ENCODE measurements at places on chromosomes 7 and 10. TPM values are rescaled to one million over a fixed set of nuclear protein-coding genes. Genes with fewer than 3 reads are reported as not detected.

GRCh38 chr7:30761214-30762156, 9.6 kb downstream of the INMT start:
- DNase-seq: no peak

DNA sequence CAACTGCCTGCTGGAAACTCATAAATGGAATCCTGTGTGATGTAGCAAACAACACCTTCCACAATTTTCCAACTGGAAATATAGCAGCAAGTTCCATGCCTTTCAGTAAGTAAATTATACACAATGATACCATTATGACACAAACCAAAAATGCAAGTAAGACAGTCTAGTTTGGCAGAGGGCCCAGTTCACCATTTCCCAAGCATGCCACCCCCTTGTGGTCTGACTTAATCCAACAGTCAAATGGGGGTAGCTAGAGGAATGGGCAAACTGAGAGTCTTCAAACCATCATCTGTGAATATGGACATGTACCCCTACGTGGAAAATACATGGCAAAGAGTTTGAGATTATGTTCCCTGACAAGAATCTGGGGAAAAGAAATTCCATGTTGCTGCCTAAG, 137.6 kb upstream of the VWC2 start:
- DNase-seq: no peak

GRCh38 chr10:109957092-109957797, 33.9 kb upstream of the XPNPEP1 start:
- DNase-seq: no peak

DNA sequence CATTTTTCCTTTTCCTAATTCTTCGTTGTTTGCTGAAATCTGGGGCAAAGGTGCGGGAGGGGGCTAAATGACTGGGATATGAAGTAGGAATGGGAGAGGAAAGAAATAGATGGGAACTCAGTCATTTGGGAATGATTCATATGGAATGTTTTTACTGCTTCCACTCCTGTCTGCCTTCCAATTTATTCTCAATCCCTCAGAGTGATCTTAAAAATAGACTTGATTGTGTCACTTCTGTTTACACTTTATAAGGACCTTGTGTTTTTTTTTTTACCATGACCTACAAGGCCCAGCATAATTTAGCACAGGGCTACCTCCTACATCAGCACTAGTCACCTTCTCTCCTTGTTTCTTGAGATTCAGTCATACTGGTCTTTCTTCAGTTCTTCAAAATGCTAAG, 97.9 kb downstream of the PTEN start:
- no peak for DNase-seq

- DNase-seq: no peak
Measured at GRCh38 chr10:119283818-119284217, 76.4 kb downstream of the GRK5 start.

DNA sequence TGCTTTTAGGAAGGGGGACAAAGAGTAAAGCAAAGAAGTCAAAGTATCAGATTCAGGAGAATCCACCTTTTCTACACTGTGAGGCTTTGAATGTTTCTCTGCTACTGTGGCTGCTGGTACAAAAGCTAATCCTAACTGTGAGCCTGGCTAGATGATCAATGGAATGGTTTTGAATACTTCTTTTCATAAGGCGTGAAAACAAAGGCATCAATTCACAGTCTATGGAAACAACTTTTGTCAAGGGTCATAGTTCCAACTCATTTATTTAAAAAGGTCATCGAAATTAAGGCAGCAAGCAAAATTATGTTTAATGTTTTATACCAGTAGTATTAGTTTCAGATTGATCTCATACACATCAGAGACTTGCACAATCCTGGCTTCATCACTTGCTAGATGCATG, 118.1 kb downstream of the CTTNBP2 start:
- no peak for DNase-seq

DNA sequence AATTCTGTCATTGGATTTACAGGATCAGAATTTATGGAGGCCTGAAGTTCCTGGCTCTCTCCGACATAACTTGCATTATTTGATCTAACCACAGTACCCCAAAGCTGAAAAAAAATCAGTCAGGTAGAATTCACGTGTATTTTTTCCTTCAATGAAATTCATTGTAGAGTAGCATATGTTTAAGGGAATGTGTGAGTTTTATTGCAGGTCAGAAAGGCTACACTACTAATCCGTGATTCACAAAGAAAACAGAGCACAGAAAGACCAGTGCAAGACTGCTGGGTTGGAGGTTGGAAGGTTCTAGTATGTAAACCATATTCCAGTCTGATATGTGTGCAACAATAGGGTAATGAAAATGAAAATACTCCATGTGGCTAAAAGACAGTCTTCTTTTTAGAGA, 247.0 kb upstream of the FERD3L start:
- DNase-seq: no peak

DNA sequence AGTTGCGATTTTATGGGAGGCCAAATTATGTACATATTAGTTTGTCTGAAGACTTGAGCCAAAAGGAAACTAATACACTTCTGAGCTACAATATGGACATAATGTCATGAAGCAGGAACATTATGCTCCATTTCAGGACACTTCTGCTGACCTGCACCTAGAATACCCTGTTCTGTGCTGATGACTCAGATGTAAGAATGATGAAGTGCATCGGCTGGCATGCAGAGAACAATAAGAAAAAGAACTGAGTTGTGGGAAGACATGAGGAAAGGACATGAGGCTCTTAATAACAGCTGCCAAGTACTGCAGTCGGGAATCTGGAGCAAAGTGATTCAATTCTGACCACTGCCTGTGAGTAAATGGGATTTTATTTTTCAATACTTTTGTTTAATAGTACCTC, 192.9 kb upstream of the VSTM2A start:
- no peak for DNase-seq

- DNase-seq: no peak
Measured at GRCh38 chr10:101451667-101452069, 97.7 kb downstream of the BTRC start.

- DNase-seq: no peak
Measured at GRCh38 chr7:12386313-12386740, 17.3 kb downstream of the VWDE start.

- DNase-seq: no peak
Measured at GRCh38 chr7:45890902-45891461, 2.7 kb downstream of the IGFBP1 start.

- no peak for DNase-seq
Measured at GRCh38 chr7:133099633-133100286, 17.9 kb upstream of the CHCHD3 start.

GRCh38 chr7:96562966-96563365, 146.7 kb downstream of the SEM1 start:
- DNase-seq: no peak

DNA sequence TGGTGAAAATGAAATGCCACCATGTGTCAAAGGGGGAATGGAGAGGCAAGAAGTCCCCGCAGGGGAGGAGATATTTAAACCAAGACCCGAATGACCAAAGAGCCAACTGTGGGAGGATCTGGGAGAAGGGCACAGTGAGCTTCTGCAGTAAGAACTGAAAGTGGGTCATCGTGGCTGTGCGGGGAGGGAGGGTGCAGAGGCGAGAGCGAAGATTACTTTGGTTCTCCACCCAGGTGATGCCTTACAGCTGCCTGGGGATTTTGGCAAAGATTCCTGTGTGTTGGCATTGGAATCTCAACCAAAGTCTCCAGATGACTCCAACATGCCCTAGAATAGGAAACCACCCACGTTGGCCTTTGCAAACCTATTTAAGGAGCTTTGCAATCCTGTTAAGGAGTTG, 44.2 kb upstream of the ADAM12 start:
- DNase-seq: no peak

GRCh38 chr7:90425376-90425775, 22.1 kb downstream of the CLDN12 start:
- DNase-seq: no peak

- no peak for DNase-seq
Measured at GRCh38 chr10:6964543-6964942, 384.5 kb upstream of the PRKCQ start.

GRCh38 chr7:147639037-147639436, 951.5 kb upstream of the C7orf33 start:
- DNase-seq: no peak

GRCh38 chr10:70557086-70557845, 45.3 kb downstream of the PRF1 start:
- no peak for DNase-seq

GRCh38 chr7:2804227-2804763, 39.8 kb downstream of the GNA12 start:
- DNase-seq: no peak

DNA sequence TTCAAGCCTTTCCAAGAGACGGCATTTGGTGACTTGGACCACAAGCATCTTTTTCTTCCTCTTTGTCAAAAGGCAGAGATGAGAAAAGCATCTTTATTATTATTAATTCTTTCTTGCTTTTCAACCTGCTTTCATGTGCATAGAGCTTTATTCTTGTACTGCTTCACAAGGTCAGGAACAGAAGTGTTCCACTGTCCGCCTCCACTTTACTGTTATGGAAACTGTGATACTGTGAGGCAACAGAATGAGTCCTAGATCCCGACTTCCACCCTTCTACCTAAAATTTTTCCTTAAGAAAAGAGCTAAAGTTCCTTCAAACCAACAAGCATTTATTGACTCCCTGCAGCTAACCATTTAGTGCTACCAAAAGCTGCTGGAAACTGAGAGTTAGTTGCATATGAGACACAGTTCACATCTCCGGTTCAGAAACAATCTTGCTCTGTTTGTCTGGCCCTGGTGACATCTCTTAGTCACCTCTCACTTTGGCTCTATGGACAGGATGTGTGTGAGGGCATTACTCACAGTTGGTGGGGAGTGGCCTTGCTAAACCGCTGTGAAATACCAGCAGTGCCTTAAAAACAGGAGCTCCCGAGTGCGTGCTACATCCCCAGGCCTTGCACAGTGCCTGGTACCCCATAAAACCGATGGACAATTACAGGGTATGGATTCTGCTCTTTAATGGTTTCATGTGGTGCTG, 77.1 kb upstream of the TRIL start:
- DNase-seq: no peak

- no peak for DNase-seq
Measured at GRCh38 chr7:4185721-4186512, 496.2 kb upstream of the FOXK1 start.

GRCh38 chr10:89207801-89208551, 859 bp upstream of the CH25H start:
- no peak for DNase-seq

DNA sequence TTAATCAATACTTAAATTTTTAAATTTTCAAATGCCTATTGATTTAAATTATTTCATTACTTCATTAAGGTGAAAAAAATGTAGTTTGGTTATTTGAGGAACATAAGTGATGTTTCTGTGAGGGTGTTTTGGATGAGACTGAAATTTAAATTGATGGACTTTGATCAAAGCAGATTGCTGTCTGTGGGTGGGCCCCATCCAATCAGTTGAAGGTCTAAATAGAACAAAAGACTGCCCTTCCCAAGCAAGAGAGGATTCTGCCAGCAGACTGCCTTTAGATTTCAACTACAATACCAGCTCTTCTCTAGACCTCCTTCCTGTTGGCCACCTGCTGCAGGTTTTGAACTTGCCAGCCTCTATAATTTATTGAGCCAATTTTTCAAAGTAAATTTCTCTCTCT, 14.5 kb upstream of the GPR37 start:
- DNase-seq: no peak

DNA sequence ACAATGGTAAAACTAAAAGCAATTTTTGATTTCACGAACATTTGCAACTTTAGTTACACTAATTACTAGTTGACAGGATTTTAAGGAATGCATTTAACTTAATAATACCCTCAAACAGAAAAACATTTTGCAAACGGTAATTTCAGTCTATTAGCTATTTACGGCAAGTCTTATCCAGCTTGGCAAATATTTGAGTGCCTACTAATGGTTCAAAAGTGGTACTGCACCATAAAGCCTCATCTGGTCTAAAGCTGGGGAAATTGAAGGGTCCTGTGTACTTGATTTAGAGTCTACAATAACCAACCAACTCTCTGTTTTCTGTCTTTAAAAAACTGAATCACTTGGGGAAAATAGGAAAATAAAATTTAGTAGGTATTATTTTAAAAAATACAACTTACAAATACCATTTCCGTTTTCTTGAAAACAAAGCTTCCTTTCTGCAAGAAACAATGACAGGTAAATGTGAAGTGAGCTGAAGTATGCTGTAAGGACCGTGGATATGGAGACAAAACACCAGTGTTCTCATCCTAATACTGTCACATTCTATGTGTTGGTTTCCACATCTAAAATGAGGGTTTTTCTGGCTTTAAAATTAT, 142.3 kb downstream of the VPS50 start:
- no peak for DNase-seq

DNA sequence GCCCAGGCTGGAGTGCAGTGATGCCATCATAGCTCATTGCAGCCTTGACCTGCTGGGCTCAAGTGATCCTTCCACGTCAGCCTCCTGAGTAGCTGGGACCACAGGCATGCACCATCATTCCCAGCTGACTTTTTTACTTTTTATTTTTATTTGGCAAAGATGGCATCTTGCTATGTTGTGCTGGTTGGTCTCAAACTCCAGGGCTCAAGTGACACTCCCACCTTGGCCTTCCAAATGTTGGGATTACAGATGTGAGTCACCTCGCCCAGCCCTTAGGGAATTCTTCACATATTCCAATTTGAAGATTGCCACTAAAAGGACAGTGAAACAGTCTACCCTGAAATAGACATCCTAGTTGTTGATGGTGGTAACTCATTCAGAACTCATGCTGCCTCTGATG, 27.7 kb downstream of the SUGCT start:
- no peak for DNase-seq

DNA sequence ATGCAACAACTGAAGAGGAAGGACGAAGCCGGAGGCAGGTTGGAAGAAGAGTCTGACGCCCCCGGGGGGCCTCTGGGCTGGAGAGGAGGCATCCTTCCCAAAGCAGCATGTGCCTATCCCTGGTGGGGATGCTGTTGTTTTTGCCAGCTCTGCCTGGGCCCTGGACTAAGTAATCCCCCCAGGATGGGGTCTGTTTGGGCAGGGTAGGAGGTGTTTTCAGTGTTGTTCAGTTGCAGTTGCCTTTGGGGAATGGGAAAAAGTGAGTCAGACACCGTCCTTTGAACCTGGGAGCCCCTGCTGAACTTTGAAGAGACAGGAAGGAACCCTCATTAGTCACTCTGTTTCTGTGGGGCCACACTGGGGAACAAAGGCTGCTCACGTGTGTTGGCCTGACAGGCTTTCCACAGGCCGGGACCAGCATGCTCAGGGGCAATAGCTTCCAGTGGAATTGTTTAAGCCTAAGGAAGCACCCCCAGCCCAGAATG, 35.2 kb upstream of the GDF10 start:
- DNase-seq: no peak

- DNase-seq: no peak
Measured at GRCh38 chr7:138979988-138980562, 1.1 kb downstream of the KIAA1549 start.

GRCh38 chr7:128959296-128959695, 21.6 kb downstream of the IRF5 start:
- no peak for DNase-seq

- DNase-seq: no peak
Measured at GRCh38 chr7:116574025-116574822, 49.4 kb downstream of the CAV1 start.

GRCh38 chr7:122416336-122416735, 111.8 kb upstream of the FEZF1 start:
- no peak for DNase-seq

GRCh38 chr10:63498665-63499064, 22.5 kb upstream of the REEP3 start:
- DNase-seq: no peak

Gene SFRP5
- 15.1 TPM for total RNA-seq

Gene MLXIPL
- 384 TPM for total RNA-seq

Gene GRID2IP
- total RNA-seq: 0.05 TPM

Gene RADIL
- total RNA-seq: 0.25 TPM

Gene PDGFA
- 2.0 TPM for total RNA-seq

Gene LRRC27
- 2.8 TPM for total RNA-seq

Gene SLK
- 19.5 TPM for total RNA-seq

Gene LIPM
- total RNA-seq: not detected

Gene GHRHR
- 0.50 TPM for total RNA-seq

All from liver (tissue), 10 donors.